ENCODE measurements at places on chromosomes 5 and 9.

DNA sequence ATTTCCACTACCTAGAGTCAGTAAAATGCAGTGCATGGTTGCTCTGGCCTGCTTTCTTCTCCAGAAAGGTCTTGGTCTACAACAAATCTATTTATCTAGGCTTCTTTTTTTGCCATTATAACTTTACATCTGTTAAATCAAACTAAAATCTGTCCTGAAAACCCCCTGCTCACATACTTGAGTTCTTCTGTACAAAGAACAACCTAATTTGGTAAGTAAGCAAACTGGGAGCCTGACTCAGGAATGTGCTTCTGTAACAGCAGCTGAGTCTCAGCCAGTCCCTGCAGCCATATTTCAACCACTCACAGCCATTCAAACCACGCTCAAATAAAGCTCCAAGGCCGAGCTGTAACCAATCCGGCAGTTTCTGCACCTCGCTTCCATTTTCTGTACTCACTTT lies 95.8 kb downstream of the PLPP1 start:
- peak; percentile 89 for DNase-seq

- DNase-seq: no peak
Observed at GRCh38 chr5:143037071-143037470, 266.9 kb downstream of the ARHGAP26 start.

GRCh38 chr5:16549491-16550206 lies 67.1 kb downstream of the RETREG1 start:
- no peak for DNase-seq

DNA sequence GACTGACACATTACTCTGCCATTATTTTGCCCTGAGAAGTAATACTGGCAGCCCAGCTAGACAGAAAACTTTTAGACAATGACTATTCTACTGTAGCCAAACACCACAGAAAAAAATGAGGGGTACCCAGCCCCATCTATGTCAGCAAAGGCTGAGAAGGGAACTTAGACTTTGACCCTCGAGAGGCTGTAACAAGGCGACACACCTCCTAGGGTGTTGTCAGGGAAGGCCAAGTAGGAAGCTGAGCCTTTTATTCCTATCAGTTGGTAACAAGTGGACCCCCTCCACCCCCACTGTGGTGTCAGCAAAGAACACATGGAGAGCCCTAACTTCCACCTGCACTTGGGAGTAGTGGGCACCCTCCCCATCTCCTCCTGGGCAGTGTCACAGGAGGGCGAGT lies 55.6 kb downstream of the SPTLC1 start:
- DNase-seq: no peak

DNA sequence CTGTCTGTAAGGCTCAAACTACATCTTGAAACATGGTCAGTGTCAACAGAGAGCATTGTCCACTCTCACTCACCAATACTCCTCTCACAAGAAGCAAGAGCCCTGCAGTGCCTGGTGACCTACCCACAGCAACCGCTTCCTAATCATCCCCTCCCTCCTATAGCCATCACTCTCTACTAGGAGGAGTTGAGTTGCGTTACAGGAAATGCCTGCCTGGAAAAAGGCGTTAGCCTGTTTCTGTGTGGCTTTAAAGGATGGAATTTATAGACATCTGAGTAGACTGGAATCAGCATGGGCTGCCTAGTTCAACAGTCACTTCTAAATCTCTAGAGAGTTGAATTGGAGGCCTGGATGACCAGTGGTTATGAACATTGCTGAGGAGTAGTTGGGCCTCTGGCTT lies 108.3 kb upstream of the FER start:
- no peak for DNase-seq

Measured in iris pigment epithelial cell (primary cell).